ENCODE measurements at places on chromosomes 16 and 17.

DNA sequence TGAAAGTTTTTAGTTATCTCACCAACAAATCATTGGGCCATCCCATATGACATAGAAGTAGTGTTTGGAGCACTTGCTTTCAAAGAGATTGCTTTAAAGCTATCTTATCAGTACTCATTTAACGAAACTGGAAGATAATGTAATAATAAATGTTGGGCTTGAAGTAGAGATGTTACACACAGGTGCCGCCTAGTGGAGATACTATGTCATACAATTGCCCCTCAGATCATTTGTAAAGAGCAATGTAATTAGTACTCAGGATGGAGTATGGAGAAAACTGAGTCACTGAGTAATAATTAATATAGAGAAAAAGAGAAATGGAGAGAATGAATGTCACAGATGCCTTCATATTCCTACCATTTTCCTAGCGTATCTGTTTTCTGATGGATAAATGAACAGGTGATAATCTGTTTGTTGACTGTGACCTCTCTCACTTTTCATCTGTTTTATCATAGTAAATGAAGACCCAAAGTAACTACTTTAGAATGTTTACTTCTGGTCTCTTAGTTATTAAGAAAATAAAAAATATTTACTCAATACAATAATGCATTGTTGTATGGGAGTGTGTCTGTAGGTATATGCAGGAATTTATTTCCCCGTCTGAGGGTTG lies 80.4 kb downstream of the EFCAB5 start:
- peak; percentile 65 for DNase-seq

DNA sequence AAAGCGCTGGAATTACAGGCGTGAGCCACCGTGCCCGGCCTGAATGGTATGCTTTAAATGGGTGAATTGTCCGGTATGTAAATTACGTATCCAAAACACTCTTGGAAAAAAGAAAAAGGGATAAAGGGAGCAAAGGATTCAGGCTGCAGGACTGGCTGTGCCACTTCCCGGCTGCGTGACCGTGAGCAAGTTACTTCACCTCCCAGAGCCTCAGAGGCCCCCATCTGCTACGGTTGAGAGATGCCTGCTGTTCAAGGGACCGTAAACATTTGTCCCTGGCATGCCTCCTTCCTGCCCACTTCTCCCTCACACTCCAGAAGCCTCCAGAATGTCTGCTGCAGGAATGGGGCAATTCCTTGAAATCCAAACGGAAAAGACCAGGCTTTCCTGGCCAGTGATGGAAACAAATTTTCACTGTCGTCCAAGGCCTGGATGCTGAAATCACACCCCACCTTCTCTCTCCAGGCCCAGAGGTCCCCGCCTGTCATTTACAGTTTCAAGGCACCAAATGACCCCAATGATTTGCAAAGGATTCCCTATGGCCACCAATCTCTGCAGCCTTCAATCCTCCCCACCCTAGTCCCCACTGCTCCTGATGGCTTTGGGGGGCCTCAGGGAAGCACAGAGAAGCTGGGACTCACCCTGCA lies 22.9 kb upstream of the LITAF start:
- DNase-seq: peak; percentile 84

- no peak for DNase-seq
These were observed 142.9 kb downstream of the RAB11FIP4 start for GRCh38 chr17:31534223-31534888.

- DNase-seq: no peak
These were observed 123.7 kb downstream of the SOX9 start for GRCh38 chr17:72244494-72244893.

- no peak for DNase-seq
These were observed 160.3 kb upstream of the DYNLRB2 start for GRCh38 chr16:80380514-80380913.

- DNase-seq: no peak
These were observed 20.3 kb downstream of the SPNS3 start for GRCh38 chr17:4453812-4454591.

DNA sequence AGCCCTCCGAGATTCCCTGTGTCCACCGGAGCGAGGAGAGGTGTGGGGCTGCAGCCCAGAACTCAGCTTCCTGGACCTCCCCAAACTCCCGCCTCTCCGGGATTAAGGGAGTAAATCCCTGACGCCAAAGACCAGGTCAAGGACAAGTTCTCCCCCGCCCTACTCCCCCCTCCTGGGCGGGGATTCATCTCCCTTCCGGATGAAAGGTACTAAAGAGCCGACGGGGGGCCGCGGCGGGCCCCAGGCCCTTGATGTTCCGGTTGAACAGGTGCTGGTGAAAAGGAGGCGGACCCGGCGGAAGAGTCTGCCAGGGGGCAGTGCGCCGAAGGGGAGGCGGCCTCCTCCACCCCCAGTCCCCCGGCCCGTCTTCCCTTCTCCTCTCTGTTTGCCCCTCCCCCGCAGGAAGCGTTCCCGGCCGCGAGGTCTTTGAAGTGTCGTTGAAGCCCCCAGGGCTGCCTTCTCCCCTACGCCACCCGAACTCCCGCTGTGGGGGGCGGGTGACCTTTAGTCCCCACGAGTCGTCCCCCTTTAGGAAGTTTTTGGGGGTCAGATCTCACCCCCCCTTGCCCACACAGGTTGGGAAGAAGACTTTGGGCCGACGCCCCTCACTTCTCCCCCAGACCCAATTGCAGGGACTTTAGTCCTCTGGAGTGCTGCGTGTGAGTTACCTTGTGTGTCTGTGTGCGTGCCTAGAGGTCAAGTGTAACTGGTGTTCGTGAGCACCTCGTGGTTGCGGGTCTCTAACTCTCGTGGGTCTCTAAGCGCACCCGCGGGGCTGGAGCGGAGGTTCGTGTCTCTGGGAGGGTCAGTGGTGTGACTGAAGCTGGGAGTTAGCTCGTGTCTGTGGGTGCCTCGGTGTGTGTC lies 1.1 kb upstream of the MLLT6 start:
- peak; percentile 90 for DNase-seq

GRCh38 chr17:43637563-43638323 lies 24.0 kb downstream of the MEOX1 start:
- DNase-seq: no peak

GRCh38 chr17:2850991-2851390 lies 54.8 kb downstream of the RAP1GAP2 start:
- no peak for DNase-seq
